ENCODE measurements at places on chromosomes 1 and 21. TPM values are rescaled to one million over a fixed set of nuclear protein-coding genes. Genes with fewer than 3 reads are reported as not detected.

The DMBX1 gene
- not detected for total RNA-seq

The SH2D5 gene
- total RNA-seq, result 0.23 TPM

The MXRA8 gene
- 0.75 TPM for total RNA-seq

- H3K4me1 ChIP-seq, result peaks cover 40% of the 10 kb centered on the region
- H3K4me3 ChIP-seq, result peak overlapping the region; percentile 67
- DNase-seq, result peak; percentile 86
- H3K36me3 ChIP-seq, result peaks cover 54% of the 10 kb centered on the region
These were observed 86.9 kb downstream of the STUM start for GRCh38 chr1:226635456-226635941.

DNA sequence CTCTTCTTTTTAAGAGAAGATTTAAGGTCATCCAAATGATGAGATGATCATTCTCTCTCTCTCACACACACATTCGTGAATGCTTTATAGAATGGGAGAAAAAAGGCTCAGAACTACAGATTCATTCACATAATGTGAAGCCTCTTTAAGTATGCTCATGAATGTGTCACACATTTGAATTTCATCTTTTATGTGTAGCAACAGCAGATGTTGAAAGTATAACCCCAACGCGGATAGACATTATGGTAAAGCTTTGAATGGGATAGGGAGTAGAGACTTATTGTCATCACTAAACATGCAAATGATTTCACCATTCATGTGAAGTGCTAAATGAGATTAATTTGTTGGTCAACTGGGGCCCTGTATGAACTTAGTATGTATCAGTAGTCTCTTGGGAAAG lies 15.7 kb upstream of the PKN2 start:
- DNase-seq, result no peak
- H3K27me3 ChIP-seq, result peaks cover 41% of the 10 kb centered on the region
- no peaks in the 10 kb centered on the region for H3K36me3 ChIP-seq
- no peaks in the 10 kb centered on the region for H3K4me1 ChIP-seq
- H3K27ac ChIP-seq, result no peak overlapping the region

- peaks cover 13% of the 10 kb centered on the region for H3K36me3 ChIP-seq
- no peaks in the 10 kb centered on the region for H3K27me3 ChIP-seq
- peaks cover 32% of the 10 kb centered on the region for H3K4me1 ChIP-seq
These were observed 43.9 kb upstream of the SAMSN1 start for GRCh38 chr21:14589855-14590563.

- H3K27ac ChIP-seq, result peak within 1 kb of the TSS; percentile 40
- peaks cover 5% of the 10 kb centered on the region for H3K4me1 ChIP-seq
- H3K27me3 ChIP-seq, result peaks cover 56% of the 10 kb centered on the region
- H3K4me3 ChIP-seq, result peak within 1 kb of the TSS; percentile 68
These were observed at the start of gene SERTAD4 for GRCh38 chr1:210232511-210233215. SERTAD4 (plus strand) TSS chr1:210232796; CDS start chr1:210237961, 5,165 bp downstream.

- H3K27me3 ChIP-seq, result peaks cover 2% of the 10 kb centered on the region
- no peaks in the 10 kb centered on the region for H3K4me1 ChIP-seq
- H3K4me3 ChIP-seq, result no peak overlapping the region
- H3K36me3 ChIP-seq, result no peaks in the 10 kb centered on the region
These were observed 141.4 kb downstream of the LHX8 start for GRCh38 chr1:75275631-75276030.

DNA sequence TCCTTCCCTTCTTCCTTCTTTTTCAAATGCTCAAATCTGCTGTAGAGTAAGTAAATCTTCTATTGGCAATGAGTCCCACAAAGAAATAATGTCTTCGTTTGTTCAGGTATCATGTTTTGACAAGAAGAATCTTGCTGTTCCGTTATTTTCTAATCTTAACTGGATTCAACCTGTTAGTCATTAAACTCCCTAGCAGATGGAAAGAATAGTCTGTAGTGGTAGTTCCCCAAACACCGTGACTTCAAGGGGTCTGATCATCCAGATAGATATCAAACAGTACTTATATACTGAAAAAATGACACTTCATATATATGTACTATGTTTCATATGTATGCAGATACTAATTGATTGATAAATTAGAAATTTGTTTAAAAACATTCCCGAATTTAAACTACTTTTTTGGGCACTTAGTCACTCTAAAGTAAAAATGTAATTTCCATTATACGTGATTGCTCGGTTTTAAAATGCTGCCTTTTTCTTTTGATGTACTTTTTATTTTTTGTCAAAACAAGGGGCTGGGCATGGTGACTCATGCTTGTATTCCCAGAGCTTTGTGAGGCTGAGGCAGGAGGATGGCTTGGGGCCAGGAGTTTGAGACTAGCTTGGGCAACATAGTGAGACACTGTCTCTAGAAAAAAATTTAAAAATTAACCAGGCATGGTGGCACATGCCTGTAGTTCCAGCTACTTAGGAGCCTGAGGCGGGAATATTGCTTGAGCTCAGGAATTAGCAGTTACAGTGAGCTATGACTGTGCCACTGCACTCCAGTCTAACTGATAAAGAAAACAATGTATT lies 335.7 kb upstream of the SNX7 start:
- no peak for DNase-seq
- no peak overlapping the region for H3K4me3 ChIP-seq
- H3K27me3 ChIP-seq, result peaks cover 7% of the 10 kb centered on the region
- no peaks in the 10 kb centered on the region for H3K36me3 ChIP-seq

DNA sequence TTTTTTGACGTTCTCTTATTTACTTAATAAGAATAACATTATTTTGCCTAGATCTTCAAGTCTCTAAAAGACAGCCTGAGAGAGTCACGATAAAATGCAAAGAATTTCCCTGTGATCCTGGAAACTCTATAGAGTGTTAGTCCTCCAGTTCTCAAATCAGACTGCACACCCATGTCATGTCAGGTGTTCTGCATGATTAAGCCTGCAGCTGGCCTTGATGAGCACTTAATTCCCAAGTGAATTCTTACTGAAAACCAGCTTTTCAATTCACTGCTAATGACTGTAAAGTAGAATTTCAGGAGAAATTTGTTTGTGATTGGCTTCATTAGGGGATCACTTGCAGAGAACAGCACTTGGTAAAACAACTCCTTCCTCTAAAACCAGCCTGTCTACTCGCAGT lies 41.9 kb downstream of the CHML start:
- H3K27me3 ChIP-seq, result no peaks in the 10 kb centered on the region
- H3K4me3 ChIP-seq, result no peak overlapping the region
- peaks cover 24% of the 10 kb centered on the region for H3K36me3 ChIP-seq
- peaks cover 2% of the 10 kb centered on the region for H3K4me1 ChIP-seq

- DNase-seq, result no peak
- H3K4me3 ChIP-seq, result no peak overlapping the region
- peaks cover 35% of the 10 kb centered on the region for H3K27me3 ChIP-seq
- H3K36me3 ChIP-seq, result no peaks in the 10 kb centered on the region
- no peaks in the 10 kb centered on the region for H3K4me1 ChIP-seq
- no peak overlapping the region for H3K27ac ChIP-seq
These were observed 9.2 kb upstream of the TRNP1 start for GRCh38 chr1:26984291-26984690.

GRCh38 chr1:41358131-41359021 lies 2.9 kb upstream of the FOXO6 start:
- DNase-seq, result no peak
- no peaks in the 10 kb centered on the region for H3K36me3 ChIP-seq
- no peak overlapping the region for H3K27ac ChIP-seq
- peaks cover 33% of the 10 kb centered on the region for H3K27me3 ChIP-seq
- no peaks in the 10 kb centered on the region for H3K4me1 ChIP-seq

- H3K4me1 ChIP-seq, result no peaks in the 10 kb centered on the region
- H3K4me3 ChIP-seq, result no peak overlapping the region
- DNase-seq, result no peak
- peaks cover 7% of the 10 kb centered on the region for H3K27me3 ChIP-seq
- H3K27ac ChIP-seq, result no peak overlapping the region
- H3K36me3 ChIP-seq, result no peaks in the 10 kb centered on the region
These were observed 94.0 kb upstream of the KCND3 start for GRCh38 chr1:112083487-112083886.

DNA sequence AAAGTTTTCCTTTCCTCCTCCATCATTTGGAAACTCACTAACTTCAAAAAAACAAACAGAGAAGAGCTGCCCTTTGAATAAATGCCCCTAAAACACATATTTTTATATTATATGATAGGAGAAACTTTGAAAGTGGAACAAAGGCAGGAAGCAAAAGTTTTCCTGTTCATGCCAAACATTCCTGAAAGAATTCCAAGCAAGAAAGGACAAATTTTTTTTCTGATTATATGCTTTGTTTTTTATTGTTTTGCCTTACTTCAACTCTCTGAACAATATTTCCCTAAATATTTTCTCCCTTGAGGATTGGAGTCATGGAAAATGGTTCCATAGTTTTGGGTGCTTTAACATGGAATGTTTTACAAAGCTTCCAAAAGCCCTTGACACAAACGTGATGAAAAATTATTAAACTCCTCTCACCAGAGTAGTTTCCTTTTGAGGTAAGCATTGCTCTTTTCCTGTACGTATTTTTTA lies 638.5 kb upstream of the CAMK1G start:
- H3K27me3 ChIP-seq, result peaks cover 2% of the 10 kb centered on the region
- no peaks in the 10 kb centered on the region for H3K36me3 ChIP-seq
- H3K27ac ChIP-seq, result no peak overlapping the region
- no peak overlapping the region for H3K4me3 ChIP-seq
- no peaks in the 10 kb centered on the region for H3K4me1 ChIP-seq

DNA sequence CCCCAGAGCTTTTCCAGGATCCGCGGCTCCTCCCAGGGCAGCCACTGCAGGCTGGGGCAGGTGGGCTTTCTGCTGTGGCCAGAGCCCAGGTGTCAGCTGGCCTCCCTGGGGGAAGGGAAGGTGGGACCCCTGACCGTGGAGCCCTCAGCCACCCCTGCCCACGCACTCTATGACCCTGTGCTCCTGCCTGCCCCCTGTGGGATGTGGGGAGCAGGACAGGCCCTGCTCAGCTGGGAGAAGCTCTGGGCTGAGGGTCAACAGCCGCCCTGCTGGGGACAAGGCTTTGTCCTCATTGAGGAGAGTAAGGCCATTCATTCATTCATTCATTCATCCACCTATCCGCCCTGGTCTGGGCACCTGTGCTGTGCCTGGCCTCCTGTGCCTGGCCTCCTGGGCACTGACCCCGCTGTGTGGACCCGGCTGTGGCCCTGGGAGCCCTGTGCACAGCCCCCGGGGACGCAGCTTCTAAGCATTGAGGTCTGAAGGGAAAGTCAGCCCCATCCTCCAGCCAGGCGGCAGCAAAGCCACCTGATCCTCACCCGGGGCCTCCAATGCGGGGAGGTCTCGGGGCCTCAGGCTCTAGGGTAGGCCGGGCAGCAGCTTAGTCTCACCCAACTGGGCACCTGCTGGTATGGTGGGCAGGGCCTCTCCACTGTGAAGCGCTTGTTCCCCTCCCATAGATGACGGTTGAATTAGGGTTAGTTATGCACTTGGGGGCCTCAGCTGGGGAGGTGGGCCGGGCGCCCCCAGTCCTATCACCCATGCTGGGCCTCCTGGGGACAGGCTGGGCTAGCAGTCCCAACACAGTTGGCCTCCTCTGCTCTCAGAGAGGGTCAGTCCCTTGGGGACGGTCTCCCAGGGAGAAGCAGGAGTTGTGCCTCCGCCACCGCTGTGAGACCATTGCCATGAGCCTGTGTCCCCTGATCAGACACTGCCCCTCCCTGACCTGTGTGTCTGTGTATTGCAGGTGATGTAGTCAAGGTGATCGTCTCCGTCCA lies 6.0 kb downstream of the TNFRSF14 start:
- H3K27ac ChIP-seq, result no peak overlapping the region
- peaks cover 12% of the 10 kb centered on the region for H3K4me1 ChIP-seq
- H3K27me3 ChIP-seq, result no peaks in the 10 kb centered on the region

DNA sequence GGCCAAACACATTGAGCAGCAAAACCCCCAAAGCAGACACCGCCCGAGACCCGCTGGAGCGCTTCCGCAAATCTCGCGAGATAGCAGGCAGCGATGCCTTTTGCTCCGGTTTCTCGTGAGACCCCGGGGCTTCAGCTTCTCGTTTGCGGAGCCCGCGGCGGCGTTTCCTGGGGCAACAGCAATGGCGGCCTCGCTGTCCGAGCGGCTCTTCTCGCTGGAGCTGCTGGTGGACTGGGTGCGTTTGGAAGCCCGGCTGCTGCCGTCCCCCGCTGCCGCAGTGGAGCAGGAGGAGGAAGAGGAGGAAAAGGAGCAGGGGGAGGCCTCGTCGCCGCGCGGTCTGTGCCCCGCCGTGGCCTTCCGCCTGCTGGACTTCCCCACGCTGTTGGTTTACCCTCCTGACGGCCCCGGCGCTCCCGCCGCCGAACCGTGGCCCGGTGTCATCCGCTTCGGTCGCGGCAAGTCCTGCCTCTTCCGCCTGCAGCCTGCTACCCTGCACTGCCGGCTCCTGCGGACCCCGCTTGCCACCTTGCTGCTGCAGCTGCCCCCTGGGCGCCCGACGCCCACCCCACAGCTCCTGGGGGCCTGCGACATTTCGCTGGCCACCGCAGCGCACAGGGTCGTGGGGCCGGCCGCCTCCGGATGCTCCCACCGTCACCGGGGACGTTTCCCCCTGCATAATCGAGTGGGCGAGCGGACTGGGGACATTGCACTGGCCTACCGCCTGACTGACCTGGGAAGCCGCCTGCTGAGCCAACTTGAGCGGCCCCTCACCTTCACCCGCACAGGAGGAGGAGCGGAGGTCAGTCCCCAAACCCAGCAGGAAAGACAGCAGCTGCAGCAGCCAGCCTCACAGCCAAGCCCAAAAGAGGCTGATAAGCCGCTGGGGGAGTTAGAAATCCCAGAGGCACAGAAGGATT lies at the start of gene MAP10:
TSS of gene MAP10 (plus strand) at position 148 of the 917 bp plus-strand sequence. CDS start at position 182, 34 bp downstream.
- H3K27ac ChIP-seq, result peak within 1 kb of the TSS; percentile 86
- H3K4me1 ChIP-seq, result peaks cover 27% of the 10 kb centered on the region
- peak within 1 kb of the TSS; percentile 91 for H3K4me3 ChIP-seq

DNA sequence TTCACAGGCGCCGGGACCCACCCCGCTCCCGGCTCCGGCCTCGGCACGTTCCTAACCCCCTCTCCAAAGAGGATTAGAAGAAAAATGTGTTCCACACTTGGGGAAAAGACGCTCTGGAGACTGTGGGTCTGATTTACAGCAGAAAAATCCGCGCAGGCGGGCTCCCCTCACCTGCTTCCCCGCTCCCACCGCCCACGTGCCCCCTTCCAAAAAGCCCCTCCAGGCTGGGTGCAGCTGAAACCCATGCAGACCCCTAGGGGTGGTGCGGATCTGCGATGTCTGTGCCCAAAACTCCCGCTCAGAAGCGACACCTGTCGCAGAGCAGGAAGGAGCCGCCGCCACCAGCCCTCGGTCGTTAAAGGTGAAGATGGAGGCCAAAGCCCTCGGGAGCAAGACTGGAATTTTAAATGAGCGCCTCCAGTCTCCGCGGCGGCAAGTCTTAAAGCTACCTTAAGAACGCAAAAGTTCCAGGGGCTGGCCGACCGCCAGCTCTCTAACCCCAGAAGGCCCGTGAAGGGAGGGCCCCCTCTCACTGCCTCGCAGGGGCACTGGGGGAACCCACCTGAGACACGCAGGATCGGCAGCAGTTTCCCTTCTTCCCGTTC lies 688 bp upstream of the CHD5 start:
- peaks cover 42% of the 10 kb centered on the region for H3K27me3 ChIP-seq
- no peak overlapping the region for H3K27ac ChIP-seq
- DNase-seq, result no peak

- peak; percentile 72 for DNase-seq
- peaks cover 67% of the 10 kb centered on the region for H3K27me3 ChIP-seq
- H3K36me3 ChIP-seq, result peaks cover 2% of the 10 kb centered on the region
- peak overlapping the region; percentile 98 for H3K4me3 ChIP-seq
- peak overlapping the region; percentile 69 for H3K27ac ChIP-seq
- peaks cover 26% of the 10 kb centered on the region for H3K4me1 ChIP-seq
These were observed 509 bp downstream of the PIK3R3 start for GRCh38 chr1:46131712-46132528.

- H3K36me3 ChIP-seq, result no peaks in the 10 kb centered on the region
- H3K27ac ChIP-seq, result no peak overlapping the region
- H3K27me3 ChIP-seq, result no peaks in the 10 kb centered on the region
- no peaks in the 10 kb centered on the region for H3K4me1 ChIP-seq
- DNase-seq, result no peak
These were observed 144.6 kb downstream of the MAGI3 start for GRCh38 chr1:113534875-113535274.

GRCh38 chr1:157784801-157785200 lies 7.9 kb upstream of the FCRL2 start:
- no peaks in the 10 kb centered on the region for H3K27me3 ChIP-seq
- H3K4me1 ChIP-seq, result no peaks in the 10 kb centered on the region
- H3K36me3 ChIP-seq, result no peaks in the 10 kb centered on the region
- no peak overlapping the region for H3K27ac ChIP-seq
- no peak for DNase-seq
- H3K4me3 ChIP-seq, result no peak overlapping the region
